NCI-H524 treated with DMSO at 0.1 percent for 48 hours (cell line): ENCODE measurements at places on chromosomes 7 and 10.

- DNase-seq = no peak
Observed at GRCh38 chr7:11478882-11479281, 353.1 kb downstream of the THSD7A start.

DNA sequence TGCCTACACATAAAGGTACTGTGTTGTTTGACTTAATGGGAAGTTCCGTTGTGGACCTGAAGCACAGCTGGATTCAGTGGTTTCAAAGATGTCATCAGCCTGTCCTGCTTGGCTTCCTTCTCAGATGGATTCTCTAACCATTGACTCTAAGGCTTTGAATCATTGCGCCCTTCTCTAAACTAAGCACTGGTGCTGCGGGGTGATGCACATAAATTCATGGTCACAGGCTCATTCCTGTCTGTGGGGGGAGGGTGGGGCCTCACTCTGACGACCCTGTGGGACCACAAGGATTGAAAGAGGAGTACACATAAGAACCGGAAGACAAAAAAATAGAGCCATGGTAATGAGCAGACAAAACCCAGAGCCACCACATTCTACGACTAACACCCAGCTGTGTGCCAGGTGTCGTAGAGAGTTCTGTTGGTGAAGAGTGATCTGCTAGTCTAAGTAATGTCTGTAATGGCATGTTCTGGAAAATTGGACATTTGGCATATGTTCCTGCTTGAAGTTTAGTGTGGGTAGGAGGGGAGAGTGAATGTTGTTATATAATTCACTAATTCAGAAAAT lies 97.3 kb upstream of the YAE1 start:
- no peak for DNase-seq

DNA sequence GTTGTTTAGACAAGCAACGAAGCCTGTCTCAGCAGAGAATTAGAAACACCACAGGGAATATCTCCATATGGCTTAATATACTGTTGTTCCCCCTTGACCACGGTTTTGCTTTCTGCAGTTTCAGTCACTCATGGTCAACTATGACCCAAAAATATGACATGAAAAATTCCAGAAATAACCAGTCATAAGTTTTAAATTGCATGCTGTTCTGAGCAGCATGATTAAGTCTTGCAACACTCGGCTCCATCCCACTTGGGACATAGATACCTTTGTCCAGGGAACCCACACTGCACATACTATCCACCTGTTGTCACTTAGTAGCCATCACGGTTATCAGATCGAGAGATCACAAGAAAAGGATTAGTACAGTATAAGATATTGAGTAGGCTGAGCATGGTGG lies 60.7 kb upstream of the FOXK1 start:
- DNase-seq = no peak

DNA sequence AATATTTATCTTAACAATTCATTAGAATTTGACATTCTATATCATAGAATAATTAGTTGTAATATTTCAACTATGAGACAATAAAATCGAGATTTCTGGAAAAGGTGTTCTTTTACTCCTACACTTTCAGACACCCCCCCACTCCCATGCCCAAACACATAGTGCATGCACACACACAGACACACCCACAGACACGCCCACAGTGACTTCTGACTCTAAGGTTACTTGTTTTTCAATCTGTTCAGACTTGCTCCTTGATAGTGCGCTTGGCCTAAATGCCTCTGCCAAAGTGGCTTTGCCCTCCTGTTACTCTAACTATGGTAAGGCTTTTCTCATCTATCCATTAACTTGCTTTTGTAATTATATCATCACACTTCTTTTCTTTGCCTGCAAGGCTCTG lies 144.0 kb upstream of the PPP1R3A start:
- no peak for DNase-seq

DNA sequence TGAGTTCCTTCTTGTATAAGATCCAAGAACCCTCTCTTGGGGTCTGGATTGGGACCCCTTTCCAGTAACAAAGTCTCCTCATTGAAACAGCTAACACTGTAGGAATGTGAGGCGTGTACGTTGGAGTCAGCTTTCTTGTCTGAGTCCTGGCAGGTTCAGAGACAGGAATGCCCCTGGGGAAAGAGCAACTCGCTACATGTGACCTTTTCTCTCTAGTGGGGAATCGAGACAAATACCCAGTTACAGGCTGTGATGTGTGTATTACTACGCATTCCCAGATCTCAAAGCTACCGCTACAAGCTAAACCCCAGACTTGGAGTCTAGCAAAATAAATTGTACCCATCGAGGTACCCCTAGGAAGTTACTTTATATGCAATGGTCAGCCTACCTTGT lies 85.6 kb upstream of the FRMD4A start:
- no peak for DNase-seq

DNA sequence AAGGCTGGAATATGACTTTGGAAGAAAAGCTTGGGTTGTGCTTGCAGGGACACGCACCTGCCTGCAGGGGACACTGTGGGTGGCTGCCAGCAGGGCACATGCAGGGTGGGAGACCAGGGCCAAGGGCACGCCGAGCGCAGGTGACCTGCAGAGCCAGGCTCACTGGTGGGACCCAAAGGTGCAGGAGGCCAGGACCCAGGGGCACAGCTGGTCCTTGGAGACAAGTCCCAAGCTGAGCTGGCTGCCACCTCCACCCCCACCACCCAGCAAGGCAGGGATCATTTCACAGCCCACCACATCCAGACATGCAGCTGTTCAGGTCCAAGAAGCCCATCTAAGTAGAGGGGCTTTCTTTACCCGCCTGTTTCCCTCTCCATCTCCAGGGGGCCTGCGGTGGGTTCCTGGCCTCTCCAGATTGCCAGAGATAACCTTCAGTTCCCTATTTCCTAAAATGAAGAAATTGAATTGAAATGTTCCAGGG lies 13.8 kb upstream of the CLIP2 start:
- DNase-seq = no peak
